Naive thymus-derived CD8-positive, alpha-beta T cell (primary cell): ENCODE measurements at places on chromosomes 2 and 18. TPM values are rescaled to one million over a fixed set of nuclear protein-coding genes. Genes with fewer than 3 reads are reported as not detected.

GALNT14 gene
- total RNA-seq = not detected

GALNT13 gene
- total RNA-seq = not detected

IL36G gene
- total RNA-seq = not detected

CGREF1 gene
- 0.68 TPM for total RNA-seq

DNA sequence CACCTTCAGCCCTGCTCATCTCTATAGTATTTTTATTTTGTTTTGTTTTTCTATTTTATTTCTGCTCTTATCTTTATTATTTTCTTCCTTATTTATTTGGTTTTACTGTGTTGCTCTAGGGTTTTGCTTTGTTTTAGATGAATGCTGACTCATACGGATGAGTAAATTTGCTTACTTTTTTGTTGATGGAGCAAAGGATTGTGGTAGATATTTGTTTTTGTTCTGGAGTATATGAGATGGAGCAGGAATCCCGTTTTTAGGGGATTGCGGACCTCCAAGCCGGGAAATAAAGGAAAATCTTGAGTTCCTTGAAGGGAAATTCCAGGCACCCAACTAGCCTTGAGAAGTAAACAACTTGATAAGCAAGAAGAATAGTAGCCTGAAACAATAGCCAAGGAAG is 15.3 kb upstream of the COLEC12 start:
- no peak overlapping the region for H3K27ac ChIP-seq
- DNase-seq = no peak
- H3K4me3 ChIP-seq = no peak overlapping the region
- no peaks in the 10 kb centered on the region for H3K4me1 ChIP-seq
- peaks cover 9% of the 10 kb centered on the region for H3K27me3 ChIP-seq

- H3K36me3 ChIP-seq = peaks cover 6% of the 10 kb centered on the region
- H3K4me1 ChIP-seq = no peaks in the 10 kb centered on the region
- no peaks in the 10 kb centered on the region for H3K27me3 ChIP-seq
- DNase-seq = no peak
Observed at GRCh38 chr2:144012304-144012703, 507.6 kb downstream of the ZEB2 start.

DNA sequence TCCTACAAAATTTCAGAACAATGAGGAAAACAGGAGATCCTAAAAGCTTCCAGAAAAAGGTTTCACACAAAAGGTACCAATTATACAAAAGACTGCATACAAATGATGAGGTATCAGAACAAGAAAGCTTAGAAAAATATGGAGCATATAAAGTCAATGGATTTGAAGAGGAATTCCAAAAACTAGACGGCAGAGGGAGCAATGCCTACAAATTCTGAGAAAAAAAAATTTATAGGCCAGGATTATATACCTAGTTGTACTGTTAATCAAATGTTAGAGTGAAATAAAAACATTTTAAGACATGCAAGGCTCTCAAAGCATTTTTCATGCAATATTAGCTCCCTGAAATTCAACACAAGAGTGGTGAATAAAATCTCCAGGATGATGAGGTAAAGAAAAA is 106.2 kb downstream of the ZRANB3 start:
- H3K36me3 ChIP-seq = peaks cover 8% of the 10 kb centered on the region
- H3K4me3 ChIP-seq = no peak overlapping the region
- no peak overlapping the region for H3K27ac ChIP-seq
- no peaks in the 10 kb centered on the region for H3K27me3 ChIP-seq
- H3K4me1 ChIP-seq = peaks cover 2% of the 10 kb centered on the region

- H3K27me3 ChIP-seq = peaks cover 13% of the 10 kb centered on the region
- no peaks in the 10 kb centered on the region for H3K36me3 ChIP-seq
- H3K27ac ChIP-seq = no peak overlapping the region
- no peak for DNase-seq
Observed at GRCh38 chr2:19746137-19746600, 155.6 kb downstream of the TTC32 start.
